ENCODE measurements at places on chromosomes 3 and 15.

GRCh38 chr3:14519406-14519805 lies 20.7 kb downstream of the GRIP2 start:
- DNase-seq = no peak

DNA sequence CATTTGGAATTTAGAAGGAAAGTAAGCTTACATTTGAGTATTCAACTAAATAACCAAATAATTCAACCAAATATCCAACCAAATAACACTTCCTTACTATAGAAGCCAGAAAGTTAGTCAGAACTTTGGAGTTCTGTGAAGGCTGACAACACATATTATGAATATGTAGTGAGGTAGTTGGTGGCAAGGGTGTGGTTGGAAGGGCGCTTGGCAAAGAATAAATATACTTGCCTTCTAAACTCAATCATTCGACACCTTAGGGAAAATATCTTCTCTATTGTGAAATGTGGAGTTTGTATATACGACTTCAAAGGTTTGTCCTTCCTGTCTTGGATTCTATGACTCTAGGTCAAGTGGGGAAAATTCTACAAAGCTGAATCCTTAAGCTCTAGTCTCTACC lies 111.7 kb upstream of the OSTN start:
- DNase-seq = no peak

DNA sequence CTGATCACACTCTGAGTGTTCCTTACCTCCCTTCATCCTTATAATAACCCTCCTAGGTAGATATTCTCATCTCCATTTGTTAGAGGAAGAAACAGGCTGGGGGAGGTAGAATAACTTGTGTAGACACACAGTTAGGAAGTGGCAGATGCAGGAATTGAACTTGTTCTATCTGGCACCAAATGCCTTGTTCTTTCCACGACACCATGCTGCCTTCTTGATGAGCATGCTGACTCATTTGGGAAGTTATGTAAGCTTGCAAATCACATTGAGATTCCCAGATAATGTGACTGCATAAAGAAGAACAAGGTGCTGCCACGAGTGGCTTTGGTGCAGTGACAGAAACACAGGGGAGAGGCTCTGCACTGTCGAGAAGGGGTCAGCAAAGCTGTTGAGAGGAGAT lies 27.5 kb upstream of the NDUFB4 start:
- no peak for DNase-seq

- no peak for DNase-seq
Measured at GRCh38 chr3:139937674-139938279, 2.8 kb downstream of the CLSTN2 start.

DNA sequence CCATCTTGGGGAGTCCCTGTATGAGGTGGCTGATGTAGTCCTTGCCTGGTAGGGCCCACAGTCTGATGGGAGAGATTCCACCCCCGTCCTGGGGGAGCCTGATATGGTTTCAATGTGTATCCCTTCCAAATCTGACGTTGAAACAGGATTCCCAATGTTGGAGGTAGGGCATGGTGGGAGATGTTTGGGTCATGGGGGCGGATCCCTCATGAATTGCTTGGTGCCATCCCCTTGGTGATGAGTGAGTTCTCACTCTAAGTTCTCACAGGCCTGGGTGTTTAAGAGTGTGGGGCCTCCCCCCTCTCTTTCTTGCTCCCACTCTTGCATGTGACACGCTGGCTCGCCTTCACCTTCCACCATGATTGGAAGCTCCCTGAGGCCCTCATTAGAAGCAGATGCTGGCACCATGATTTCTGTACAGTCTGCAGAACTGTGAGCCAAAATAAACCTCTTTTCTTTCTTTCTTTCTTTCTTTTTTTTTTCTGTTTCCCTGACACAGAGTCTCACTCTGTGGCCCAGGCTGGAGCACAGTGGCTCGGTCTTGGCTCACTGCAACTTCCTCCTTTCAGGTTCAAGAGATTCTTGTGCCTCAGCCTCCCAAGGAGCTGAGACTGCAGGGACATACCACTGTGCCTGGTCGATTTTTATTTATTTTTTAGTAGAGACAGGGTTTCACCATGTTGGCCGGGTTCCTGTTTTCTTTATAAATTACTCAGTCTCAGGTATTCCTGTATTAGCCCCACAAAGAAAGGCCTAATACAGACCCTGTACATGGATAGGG lies 28.6 kb downstream of the ITGA11 start:
- DNase-seq = no peak

DNA sequence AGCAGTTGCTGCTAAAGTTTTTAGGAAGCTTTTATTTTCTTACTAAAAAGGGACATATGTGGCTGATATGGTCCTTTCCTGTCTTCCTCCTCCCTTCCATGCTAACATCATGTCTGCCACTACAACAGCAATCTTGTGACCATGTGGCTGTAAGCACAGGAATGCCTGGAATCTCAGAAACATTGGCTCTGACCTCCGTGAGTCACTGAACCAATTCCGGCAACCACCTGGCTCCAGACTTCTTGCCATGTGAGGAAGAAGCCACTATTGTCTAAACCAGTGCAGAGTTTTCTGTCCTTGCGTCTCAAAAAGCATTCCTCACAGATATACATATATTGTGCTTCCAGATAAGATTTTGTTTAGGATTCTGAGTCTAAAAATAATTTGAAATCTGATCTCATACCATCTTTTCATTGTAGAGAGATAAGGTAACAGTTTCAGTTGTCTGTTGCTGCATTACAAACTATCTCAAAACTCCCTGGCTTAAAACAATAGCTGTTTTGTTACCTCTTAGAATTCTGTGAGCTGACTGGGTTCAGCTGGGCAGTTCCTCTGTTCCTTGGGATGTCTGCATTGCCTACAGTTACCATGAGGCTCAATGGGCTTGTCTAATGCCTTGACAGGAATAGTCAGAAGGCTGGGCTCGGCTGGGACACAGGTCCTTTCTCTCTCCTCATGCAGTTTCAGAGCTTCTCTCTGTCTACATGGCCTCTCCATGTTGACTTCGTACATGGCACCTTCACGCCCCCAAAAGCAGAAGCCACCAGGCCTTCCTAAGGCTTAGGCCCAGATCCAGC lies 77.3 kb upstream of the MAGI1 start:
- DNase-seq = peak; percentile 91

- DNase-seq = no peak
Measured at GRCh38 chr3:60703956-60704736, 547.1 kb downstream of the FHIT start.

- DNase-seq = no peak
Measured at GRCh38 chr3:184604039-184604601, 42.5 kb downstream of the EPHB3 start.

DNA sequence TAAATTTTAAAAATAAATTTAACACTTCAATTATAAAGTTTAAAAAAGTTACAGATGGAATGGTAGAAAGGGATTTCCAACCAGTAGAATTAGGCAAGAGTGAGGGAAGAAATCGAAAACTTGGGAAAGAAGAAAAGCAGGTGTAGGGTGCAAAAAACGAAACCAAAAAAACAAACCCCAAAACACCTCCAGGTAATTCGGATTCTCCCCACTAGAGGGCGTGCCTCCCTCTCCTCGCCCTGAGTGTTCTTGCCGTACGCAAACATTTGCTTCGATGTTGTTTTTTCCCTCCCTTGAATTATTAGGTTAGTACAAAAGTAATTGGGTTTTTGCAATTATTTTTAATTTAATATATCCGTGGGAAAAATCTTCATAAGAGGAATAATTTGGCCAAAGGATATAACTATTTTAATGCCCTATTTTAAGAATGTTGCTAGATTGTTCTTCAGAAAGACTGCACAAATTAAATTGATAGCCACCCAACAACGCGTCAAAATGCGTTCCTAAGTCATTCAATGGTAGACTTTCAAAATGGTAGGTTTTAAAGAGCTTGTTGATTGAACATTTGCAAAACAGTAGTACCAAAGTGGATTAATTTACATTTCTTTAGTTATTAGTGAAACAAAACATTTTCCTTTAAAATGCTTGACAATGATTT lies 63.7 kb downstream of the SLC30A4 start:
- DNase-seq = no peak

DNA sequence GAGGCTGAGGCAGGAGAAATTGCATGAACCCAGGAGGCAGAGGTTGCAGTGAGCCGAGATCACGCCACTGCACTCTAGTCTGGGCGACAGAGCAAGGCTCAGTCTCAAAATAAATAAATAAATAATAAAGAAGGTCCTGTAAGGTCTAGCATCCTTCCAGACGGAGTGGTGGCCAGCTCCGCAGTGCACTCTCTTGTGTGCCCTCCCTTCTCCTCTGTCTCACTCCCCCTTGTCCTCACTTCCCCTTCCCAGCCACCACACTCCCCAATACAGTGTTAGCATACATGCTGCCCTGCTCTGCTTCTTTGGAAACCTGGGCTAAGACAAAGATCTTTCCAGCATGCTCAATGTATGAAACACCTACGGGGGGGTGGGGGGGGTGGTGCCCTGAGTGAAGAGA lies 3.4 kb upstream of the CLN6 start:
- DNase-seq = no peak

GRCh38 chr3:82081351-82081750 lies 319.9 kb upstream of the GBE1 start:
- no peak for DNase-seq

- peak; percentile 87 for DNase-seq
Measured at GRCh38 chr3:157868196-157868595, 238.0 kb downstream of the SHOX2 start.

DNA sequence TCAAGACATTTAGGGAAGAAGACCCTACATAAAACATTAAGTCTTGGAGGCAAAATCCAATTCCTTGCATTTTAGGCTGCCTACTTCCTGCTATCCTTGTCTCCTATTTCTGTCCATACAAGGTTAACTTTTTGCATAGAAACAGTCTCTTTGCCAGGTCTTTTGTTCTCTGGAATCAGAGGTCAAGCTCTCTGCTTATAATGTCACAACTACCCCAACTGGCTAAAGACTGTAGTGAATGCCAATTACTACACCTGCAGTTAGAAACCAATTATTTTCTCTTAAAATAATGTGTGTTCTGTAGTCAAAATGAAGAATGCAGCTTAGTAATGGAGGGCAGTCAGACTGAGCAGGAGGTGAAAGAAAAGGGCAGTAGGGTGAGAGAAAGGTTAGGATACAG lies 856.2 kb downstream of the TUSC7 start:
- no peak for DNase-seq

DNA sequence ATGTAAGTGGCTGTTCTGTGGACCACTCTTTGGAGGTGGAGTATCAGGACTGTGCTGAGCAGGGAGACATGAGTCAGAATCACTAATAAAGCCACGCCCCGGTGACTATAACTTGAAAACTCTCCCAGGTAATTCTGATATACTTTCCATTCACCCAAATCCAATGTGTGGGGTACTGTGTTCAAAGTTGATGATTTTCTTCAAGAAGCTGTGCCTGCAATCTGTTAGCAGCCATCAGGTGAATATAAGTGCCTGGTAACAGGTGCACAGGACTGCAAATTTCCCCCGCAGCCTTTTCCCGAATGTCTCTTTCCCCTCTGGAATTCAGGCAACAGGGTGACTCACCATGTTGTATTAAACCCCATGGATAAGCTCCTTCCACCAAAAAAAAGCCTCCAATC lies 17.0 kb downstream of the MAGI1 start:
- DNase-seq = no peak

- DNase-seq = no peak
Measured at GRCh38 chr3:159586571-159587202, 401.9 kb upstream of the IL12A start.

- DNase-seq = no peak
Measured at GRCh38 chr3:29004885-29005599, 275.8 kb upstream of the RBMS3 start.

DNA sequence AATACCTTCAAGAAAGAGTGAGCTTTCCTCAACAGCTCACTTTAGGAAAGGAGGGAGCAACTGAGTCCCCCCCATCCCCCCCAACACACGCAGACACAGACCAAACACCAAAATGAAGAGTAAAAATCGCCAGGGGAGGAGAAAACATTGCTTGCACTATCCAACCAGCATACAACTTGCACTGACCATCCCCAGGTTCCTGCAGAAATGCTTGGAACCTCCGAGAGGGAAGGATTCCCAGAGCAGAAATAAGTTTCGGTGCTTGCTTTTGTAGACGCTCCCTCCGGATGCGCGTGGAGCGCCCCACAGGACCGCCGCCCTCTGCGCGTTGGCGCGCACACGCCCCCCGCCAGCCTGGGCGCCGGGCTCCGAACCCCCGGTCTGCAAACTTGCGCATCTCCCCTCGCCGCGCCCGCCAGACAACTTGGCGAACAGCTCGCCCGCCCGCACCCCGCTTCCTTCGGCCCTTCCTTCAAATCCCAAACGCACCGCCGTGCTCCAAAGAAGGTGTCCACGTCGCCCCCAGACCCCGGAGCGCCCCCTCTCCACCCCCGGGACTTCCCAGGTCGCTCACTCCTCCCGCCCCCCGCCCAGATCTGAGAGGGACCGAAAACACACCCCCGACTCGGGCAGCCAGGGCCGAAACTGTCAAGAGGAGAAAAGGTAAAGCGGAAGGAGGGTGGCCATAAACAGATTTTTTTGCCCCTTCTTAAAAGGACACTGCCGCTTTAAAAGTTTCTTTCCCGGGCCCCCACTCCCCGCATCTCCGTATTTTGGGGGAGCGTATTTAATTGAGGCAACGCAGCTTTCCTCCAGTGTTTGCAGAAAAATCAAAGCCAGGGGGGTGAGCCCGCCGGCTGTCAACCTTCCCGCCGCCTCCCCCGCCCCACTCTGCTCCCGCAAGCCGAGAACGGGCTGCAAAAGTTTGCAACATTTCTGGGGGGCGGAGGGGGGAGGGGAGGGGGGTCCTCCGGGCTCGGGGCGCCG lies 859 bp downstream of the RORA start:
- no peak for DNase-seq

DNA sequence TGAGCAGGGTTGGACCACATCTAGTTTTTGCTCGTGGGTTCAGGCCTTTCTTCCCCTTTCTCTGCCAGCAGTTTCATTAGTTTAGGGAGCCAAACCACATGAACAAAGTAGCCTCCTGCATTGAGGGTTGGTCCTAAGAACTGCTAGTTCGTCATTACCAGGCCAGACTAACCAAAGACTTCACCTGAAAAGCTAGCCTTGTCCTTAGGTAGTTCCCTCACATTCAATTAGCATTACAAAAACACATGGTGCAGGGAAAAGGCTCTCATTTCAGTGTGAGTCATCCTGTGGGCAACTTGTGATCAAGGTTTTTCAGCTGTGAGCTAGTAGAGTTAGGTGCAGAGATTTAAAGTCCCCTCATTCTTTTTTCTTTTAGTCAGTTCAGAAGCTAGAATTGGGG lies 279.3 kb upstream of the CTNNB1 start:
- no peak for DNase-seq

- no peak for DNase-seq
Measured at GRCh38 chr15:83108266-83109219, 1.1 kb downstream of the TM6SF1 start.

- no peak for DNase-seq
Measured at GRCh38 chr3:170942011-170942410, 33.6 kb upstream of the EIF5A2 start.

DNA sequence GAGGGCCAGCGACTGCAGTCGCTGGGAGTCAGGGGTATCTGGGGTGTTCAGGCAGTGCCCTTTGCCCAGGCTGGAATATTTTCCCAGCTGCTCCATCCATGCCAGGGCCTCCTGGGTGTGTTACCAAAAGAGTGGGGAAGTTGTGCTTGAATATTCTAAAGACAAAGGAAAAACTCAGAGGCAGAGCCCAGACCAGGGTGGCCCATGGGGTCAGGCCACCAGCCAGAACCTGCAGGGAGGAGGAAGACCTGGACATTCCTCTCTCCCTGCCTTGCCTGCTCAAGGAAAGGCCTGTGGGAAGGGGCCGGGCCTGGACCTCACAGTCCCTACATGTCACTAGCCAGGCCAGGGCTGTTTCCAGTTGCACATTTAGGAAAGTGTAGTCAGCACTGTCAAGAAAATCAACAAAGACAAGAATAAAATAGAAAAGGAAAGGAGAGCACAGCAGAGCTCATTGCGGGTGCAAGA lies 16.0 kb upstream of the KLF15 start:
- DNase-seq = no peak

- DNase-seq = no peak
Measured at GRCh38 chr3:157058392-157059071, 101.4 kb downstream of the CCNL1 start.
